ENCODE measurements at places on chromosomes 4 and X. TPM values are rescaled to one million over a fixed set of nuclear protein-coding genes. Genes with fewer than 3 reads are reported as not detected.

KCNIP4 gene
- not detected for total RNA-seq

GAGE12H gene
- total RNA-seq = not detected

EMD gene
- 38.5 TPM for total RNA-seq

MTTP gene
- total RNA-seq = not detected

EVC gene
- total RNA-seq = 47.3 TPM

HSFX4 gene
- not detected for total RNA-seq

LUZP4 gene
- not detected for total RNA-seq

XAGE1A gene
- total RNA-seq = not detected

MAP7D2 gene
- 0.37 TPM for total RNA-seq

UNC5C gene
- under 0.01 TPM for total RNA-seq

TMEM31 gene
- not detected for total RNA-seq

ETFDH gene
- total RNA-seq = 19.7 TPM

ASB5 gene
- total RNA-seq = under 0.01 TPM

DCUN1D4 gene
- total RNA-seq = 40.8 TPM

EGF gene
- 0.73 TPM for total RNA-seq

LRCH2 gene
- total RNA-seq = 4.8 TPM

ARR3 gene
- not detected for total RNA-seq

SSX2B gene
- not detected for total RNA-seq

FRAS1 gene
- total RNA-seq = 28.3 TPM

ADAMTS3 gene
- total RNA-seq = 1.1 TPM

AMTN gene
- total RNA-seq = not detected

KIF4A gene
- total RNA-seq = 17.8 TPM

RHOH gene
- not detected for total RNA-seq

TECRL gene
- total RNA-seq = not detected

PAGE4 gene
- total RNA-seq = not detected

ZDHHC9 gene
- 30.9 TPM for total RNA-seq

ADH1A gene
- total RNA-seq = not detected

FAM236A gene
- not detected for total RNA-seq

TMPRSS11A gene
- total RNA-seq = not detected

SH3D19 gene
- total RNA-seq = 86.0 TPM

RELL1 gene
- total RNA-seq = 45.5 TPM

PRSS12 gene
- 4.1 TPM for total RNA-seq

CCDC160 gene
- not detected for total RNA-seq

SCML2 gene
- total RNA-seq = 1.5 TPM

SPON2 gene
- total RNA-seq = 267 TPM

RAB41 gene
- total RNA-seq = not detected

HDX gene
- 5.3 TPM for total RNA-seq

RGN gene
- total RNA-seq = 0.98 TPM

Measured in subcutaneous preadipocyte (primary cell).